NCI-H2107 (cell line): ENCODE measurements at places on chromosomes 6 and 20.

GRCh38 chr6:148943451-148943850, 196.6 kb downstream of the UST start:
- no peak for DNase-seq

DNA sequence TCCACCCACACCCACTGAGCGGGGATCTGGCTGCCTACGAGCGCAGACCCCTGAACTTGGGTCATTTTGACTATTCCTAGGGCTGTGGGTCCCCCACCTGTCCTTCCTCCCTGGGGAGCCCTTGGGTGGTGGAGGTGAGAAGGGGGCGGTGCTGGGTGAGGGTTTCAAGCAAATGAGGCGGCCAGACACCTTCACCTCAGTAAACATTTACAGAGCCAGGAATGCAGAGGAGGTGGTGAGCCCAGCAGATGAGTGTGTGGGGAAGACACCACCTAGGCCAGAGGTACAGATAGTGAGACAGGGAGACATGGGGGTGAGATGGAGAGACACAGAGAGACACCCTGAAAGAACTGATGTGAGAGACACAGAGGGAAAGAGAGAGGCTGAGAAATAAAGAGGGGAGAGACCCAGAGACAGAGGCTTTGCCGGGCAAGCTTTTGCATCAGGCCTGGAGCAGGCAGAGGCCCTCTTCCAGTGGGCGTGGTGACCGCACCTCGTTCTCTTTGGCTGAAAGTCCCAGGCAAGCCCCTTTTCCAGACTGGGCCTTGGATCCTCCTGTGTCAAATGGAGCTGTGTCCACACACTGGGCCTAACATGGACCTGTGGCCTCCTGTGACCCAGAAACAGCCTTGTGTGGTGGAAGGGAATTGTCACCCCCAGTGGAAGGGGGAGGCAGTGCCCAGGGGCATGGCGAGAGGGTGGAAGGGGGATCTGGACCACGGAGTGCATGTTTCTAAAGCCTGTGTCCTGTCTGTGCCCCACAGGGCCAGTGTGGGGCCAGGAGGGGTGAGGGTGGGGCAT, 29.7 kb downstream of the CEBPB start:
- no peak for DNase-seq

- no peak for DNase-seq
These were observed 127.5 kb downstream of the SYCP2 start for GRCh38 chr20:59805786-59806577.

DNA sequence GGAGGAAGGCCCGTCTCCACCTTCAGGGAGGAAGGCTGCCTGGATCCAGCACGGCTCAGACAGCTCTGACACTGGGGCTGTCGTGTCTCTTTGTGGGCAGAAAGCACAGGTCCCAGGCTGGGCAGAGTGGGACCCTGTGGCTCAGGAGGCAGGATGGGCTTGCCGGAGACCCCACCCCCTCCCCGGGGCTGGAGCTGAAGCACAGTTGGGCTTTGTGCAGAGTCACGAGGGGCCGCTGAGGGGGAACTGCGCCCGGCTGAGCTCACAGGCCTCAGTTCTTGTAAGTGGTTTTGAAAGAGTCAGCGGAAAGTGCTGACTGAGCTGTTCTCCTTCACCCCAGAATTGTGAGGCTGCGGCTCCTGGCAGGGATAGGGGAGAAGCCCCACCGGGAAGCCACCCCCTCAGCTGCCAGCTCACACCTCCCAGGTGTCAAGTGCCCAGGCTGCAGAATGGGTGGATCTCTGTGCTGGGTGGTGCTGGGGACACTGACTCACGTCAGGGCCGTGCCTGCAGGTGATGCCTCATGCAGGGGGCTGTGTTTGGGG, 145.5 kb upstream of the RNF24 start:
- DNase-seq = no peak

DNA sequence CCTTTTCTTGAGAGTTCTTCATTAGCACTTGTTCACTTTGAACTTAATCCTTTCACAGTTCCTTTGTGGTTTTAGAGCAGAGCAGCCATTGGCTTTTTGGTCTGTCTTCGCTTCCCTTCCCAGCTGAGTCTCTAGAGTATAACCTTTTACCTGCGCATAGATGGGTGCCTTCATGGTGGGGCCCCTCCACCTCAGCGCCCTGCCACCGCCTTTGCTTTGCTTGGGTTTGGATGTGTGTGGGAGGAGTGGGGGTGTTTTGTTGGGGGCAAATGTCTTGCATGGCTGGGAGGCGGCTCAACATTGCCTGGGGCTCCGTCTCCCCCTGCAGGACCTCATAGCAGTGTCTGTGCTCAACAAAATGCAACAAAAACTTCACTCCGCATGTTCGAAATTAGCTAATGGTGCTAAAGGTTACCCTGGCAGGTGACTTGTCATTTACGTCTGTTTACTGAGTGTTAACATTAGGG, 11.9 kb downstream of the PYGB start:
- DNase-seq = no peak

DNA sequence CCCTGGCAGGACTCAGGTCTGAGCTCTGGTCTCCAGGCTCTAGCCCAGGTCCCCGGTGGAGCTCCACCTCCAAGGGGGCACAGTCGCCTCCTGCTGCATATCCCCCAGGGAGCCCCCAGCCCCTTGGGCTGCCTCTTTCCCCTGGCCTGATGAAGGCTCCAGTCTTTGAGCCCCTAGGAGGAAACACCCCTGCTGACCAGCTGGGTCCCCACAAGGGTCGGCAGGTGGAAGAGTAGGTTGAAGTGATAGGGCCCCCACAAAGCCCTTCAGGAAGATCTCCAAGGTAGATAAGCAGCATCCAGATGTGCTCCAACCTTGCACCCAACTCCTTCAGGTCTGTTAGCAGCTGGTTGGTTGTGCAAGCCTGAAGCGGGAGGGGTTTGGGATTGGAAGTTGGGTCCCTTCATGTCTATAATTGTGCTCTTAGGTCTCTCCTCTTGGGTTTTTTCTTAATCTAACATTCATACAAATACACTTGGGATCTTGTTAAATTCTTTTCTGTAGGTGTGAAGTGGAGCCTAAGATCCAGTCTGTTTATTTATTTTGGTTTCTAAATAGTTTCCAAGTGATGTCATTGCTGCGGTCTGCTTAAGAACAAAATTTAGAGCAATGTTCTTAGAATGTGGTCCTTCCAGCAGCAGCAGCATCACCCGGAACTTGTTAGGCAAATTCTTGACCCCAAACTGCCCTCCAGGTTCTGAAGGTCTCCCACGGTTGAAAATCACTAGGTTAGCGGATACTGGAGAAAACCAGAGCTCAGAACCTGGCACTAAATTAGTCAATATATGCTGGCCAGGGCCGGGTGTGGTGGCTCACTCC, 5.1 kb downstream of the UBE2C start:
- DNase-seq = no peak

GRCh38 chr6:36018339-36018738, 6.1 kb downstream of the SLC26A8 start:
- no peak for DNase-seq
